ENCODE measurements at places on chromosomes 6 and 20.

GRCh38 chr6:15730442-15730841 is 67.6 kb upstream of the DTNBP1 start:
- DNase-seq, result no peak

DNA sequence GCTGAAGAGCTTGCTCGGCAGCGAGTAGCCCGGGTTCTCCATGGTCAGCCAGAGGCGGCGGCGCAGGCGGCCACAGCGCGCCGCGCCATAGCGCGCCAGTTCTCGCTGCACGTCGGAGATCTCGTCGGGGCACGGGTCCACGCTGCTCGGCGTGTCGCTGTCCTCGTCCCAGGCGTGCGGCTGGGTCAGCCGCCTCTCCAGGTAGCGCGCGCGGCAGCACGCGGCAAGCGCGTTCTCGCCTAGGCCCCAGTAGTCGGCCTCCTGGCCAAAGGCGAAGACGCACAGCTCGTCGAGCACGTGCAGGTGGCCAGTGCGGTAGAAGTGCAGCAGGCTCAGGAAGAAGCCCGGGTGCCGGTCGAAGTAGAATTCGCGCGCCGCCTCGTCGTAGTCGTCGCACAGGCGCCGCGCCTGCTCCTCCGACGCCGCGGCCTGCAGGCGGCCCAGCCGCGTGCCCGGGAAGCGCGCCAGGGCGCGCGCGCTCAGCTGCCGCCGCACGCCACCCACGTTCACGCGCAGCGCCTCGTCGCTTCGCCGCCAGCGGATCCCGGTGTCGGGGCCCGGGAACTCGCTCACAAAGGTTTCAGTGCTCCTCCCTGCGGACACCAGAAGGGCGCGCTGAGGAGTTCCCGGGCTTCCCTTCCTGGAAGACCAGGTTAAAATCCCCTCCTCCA is 2.7 kb downstream of the KCNS1 start:
- peak; percentile 57 for DNase-seq

- DNase-seq, result peak; percentile 61
Observed at GRCh38 chr6:165186041-165186440, 123.4 kb downstream of the C6orf118 start.

- no peak for DNase-seq
Observed at GRCh38 chr6:170090561-170090960, 200.3 kb downstream of the DLL1 start.

DNA sequence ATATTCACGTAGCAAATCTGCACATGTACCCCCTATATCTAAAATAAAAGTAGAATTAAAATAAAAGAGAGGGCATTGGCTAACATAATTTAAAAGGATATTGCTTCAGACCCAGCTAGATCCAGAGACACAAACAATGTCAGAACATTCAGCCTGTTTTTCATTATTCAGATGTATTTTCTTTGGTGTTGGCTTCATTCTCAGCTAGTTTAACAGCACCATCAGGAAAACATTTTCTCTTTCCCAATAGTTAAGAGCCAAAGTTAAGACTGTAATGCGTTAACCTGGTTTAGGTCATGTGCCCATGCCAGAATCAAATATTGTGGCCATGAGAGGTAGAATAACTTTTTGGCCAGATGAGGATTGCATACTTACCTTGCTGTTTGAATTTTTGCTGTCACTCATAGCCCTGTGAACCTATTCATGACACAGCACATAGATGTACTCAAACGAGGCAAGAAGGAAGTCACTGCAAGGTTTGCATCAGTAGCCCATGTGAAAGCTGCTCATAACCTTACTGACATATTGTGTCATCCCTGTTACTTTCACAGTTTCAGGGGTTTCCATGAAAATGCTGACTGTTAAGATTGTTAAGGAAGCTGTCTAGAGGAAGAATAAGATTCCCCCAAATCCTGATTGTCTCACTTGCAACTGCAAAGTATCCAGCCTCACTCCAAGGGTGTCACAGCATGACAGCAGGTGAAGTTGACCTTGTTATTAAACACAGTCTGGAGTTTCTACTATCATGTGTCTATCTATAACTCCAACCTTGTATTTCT is 233.1 kb downstream of the PACRG start:
- DNase-seq, result no peak
